ENCODE measurements at places on chromosomes 4 and X.

DNA sequence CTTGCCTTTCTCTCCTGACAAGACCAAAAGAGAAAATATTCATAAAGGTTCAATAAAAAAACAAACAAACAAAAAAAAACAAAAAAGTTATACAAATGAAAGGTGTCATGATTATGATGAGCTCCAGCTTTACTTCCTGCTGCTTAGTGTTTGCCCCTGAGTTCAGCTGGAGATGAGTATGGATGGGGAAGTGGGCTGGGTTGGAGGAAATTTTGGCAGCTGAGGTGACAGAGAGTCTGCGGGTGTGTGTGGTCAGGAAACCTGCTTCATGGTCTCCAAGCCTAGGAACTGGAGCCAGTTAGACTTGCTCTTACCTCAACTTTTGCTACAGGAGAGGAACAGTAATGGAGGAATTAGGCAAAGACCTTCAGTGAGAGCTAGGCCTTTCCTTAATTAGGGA is 4.3 kb upstream of the CYSLTR1 start:
- no peak for DNase-seq

DNA sequence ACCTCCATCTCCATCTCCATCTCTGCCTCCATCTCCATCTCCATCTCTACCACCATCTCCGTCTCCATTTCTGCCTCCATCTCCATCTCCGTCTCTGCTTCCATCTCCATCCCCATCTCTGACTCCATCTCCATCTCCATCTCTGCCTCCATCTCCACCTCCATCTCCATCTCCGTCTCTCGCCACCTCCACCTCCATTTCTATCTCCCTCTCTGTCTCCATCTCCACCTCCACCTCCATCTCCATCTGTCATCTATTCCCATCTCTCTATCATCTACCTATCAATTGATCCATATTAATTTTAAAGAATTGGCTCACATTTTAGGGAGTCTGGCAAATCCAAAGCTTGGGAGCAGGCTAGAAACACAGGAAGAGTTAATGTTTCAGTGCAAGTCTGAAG is 39.6 kb upstream of the CHRNA9 start:
- no peak for DNase-seq

- no peak for DNase-seq
These were observed 11.3 kb upstream of the DRP2 start for GRCh38 chrX:101208152-101208905.

- DNase-seq: no peak
These were observed 32.0 kb upstream of the MTMR8 start for GRCh38 chrX:64427281-64427680.

GRCh38 chr4:5969777-5970176 is 48.5 kb downstream of the C4orf50 start:
- DNase-seq: no peak

DNA sequence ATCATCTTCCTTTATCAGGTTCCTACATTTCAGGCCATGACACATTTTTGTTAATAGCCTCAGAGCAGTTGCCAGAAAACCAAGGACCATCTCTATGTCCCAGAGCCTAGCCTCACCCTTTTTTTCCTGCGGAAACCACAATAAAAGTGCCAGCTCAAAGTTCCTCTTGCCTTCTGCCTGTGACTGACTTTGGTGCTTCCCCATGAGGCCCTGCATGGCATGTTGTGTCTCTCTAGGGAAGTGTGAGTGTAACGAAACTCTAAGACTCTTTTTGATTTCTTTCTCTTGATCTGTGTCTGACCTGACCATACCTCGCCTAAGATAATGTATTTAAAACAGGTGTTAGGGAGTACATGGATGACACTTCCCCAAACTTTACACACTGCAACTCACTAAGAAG is 642.3 kb upstream of the BOD1L1 start:
- DNase-seq: no peak

- DNase-seq: no peak
These were observed 106.5 kb downstream of the NYX start for GRCh38 chrX:41553688-41554087.

DNA sequence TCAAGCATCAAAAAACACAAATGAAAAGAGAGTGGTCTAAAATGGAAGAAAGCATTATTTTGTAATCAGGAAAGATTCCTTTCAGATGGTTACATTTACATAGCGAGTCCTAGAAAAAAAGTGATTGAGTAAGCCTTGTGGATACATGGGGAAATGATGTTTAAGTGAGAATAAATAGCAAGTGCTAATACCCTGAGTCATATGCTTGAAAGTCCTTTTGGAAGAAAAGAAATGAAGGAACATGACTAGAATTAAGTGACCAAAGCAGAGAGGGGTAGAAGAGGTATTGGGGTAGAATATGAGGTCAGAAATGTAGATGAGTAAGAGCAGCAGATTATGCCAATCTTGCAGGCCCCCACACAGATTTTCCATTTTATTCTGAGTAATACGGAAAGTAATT is 814.8 kb upstream of the GRID2 start:
- no peak for DNase-seq

GRCh38 chr4:183413234-183414200 is 30.9 kb upstream of the CDKN2AIP start:
- no peak for DNase-seq

DNA sequence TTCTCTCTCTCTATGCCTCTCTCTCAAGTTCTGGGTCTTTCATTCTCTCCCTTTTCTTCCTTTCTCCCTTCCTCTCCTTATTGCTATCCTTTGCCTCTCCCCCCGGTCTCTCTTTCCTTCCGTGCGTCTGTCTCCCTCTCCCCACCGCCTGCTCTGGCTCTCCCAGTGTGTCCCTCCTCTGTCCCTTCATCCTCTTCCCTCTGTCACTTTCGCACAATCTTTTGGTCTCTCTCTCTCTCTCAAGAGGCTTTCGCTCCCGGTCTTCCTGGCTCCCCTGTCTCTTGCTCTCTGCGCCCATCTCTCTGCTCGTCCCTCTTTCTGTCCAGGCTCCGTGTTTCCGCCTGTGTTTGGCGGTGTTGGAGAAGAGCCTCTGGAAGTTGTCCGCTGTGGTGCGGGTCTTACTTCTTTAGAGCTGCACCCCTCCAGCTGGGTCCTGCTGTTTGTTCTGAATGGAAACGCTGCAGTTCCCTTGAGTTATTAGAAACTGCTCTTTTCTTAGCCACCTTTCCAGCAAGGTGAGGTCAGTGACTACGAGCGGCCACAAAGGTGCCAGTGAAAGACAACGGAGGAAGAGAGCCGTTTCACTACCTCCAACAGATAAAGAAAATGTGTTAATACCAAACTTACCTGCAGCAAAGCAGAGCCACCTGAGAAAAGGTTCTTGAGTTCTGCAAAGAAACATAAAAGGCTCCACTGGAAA is 1.1 kb downstream of the BMPR1B start:
- no peak for DNase-seq

- DNase-seq: no peak
These were observed 2.6 kb downstream of the UVSSA start for GRCh38 chr4:1349359-1350168.

DNA sequence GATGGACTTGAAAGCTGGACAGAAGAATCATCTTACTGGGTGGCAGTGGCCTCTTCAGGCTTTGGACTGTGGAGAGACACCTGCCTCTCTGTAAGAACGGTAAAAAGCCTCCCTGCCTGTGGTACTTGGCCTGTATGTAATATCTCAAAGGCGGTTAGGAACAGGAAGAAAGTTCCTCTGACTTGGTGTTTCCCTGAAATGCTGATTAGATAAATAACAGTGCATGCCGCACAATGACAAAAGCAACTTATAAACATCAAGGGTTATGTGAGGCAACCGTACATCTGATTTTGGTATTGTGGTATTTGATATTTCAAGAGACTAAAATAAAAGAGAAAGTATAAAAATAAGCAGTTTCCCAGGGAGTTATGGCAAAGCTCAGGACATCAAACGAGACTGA is 92.4 kb upstream of the SORBS2 start:
- no peak for DNase-seq

GRCh38 chrX:133495464-133496391 is 80.4 kb upstream of the GPC4 start:
- no peak for DNase-seq

GRCh38 chr4:181566490-181566889 is 676.7 kb upstream of the TENM3 start:
- no peak for DNase-seq

GRCh38 chrX:133985164-133985966 is at the start of gene GPC3:
TSS of gene GPC3 (minus strand) at chrX:133985594.
- DNase-seq: no peak

Measured in epithelial cell of prostate (primary cell).